NCI-H2029 (cell line): ENCODE measurements at places on chromosomes 5 and 9.

DNA sequence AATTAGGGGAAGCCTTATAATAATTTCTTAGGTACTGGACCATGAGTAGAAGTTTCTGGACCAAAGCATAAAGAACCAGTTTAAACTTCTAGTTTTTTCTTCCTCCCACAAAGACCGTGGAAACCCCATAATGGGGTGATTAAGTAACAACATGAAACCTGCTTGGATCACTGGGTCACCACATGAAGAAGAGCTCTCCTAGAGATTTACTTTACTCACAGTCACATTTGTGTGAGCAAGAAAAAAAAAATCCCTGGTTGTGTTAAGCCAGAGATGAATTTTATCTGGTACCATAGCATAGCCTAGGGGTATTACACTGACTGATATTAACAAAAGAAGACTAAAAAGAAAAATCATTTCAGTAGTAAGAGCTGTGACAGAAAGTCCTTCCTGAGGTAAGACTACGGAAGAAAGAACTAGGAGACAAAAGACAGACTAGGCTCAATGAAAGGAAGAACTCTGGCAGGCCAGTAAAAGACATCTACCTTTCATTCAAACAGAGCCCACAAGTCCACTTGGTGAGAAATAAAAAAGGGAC lies 15.2 kb downstream of the OTP start:
- no peak for DNase-seq

DNA sequence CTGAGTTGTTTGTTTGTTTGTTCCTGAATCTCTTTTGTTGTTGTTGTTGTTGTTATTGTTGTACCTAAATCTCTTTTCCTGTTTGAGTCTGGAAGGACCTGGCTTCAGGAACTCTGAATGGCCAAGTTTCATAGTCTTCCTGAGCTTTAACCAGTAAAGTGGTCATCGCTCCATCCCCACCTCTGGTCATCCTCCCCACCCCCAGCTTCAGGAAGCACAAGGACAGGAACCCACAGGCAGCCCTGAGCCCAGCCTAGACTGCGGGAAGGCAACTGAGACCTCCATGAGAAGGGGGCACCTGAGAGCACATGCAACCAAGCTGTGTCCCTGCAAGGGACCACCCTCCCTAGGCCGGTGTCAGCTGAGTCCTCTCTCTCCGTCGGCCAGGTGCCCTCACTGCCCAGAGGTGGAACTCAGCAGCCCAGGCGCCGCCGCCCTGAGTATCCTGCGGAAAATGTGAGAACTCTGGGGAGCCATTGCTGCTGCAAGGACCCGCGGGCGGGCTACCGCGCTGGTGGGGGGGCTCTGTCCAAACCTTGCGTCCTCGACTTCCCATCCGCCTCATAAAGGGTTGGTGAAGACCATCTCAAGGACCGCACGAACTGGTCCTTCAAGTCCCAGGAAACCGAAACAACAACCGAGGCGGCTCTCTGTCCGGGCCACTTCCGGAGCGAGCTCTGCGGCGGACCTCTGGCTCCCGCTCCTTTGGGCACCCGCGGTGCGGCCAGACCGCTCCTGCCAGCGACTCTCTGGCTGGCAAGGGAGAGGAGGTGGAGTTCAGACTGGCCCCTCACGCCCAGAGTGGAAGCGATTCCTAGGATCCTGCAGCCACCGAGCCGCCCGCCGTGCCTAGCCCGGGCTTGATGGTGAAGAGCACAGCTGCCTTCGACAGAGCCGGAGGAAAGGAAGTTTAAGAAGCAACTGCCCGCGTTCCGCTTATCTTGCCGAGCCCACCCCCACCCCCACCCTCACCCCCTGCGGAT lies 4.2 kb downstream of the BARX1 start:
- no peak for DNase-seq

DNA sequence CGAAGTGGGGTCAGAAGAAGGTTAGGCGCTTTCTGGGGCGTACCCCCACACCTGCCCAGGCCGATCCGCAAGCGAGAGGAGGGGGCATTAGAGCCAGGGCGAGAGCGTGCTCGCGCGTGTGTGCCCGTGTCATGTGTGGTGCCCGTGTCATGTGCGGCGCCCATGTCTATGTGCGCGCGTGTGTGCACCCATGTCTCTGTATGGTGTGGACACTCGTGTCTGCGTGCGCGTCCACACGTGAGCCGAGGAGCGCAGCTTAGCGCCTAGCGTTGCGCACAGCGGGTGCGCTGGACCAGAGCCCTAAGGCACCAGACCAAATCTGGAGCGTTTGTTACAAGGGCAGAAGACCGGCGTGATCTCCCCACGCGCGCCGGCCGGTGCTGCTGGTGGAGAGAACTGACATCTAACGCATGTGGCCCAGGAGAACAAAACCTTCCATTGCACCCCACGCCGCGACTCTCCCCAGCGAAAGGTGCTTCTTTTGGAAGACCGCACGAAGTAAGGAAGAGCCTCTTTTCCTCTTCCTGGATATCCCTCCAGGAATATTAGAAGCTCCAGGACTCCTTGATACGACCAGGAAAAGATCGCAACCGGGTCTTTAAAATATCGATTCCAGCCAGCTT lies 644 bp downstream of the NIM1K start:
- no peak for DNase-seq

DNA sequence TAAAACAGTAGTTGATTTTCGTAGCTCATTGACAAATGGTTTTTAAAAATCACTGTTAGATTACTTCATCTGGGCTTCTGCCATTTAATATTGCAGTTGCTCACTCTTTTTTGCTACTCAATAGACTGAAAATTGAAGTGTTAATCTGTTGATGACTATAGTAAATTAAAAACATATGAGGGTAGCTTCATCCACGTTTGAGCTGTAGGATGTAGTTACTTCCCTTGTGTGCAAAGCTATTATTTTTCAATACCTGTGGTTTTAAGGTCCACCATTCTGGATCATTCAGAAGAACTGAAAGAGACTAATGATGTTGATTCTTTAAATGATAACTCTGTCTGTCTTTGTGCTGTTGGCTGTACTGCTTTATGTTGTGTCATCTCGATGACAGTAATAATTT lies 74.7 kb downstream of the LNPEP start:
- DNase-seq: no peak

DNA sequence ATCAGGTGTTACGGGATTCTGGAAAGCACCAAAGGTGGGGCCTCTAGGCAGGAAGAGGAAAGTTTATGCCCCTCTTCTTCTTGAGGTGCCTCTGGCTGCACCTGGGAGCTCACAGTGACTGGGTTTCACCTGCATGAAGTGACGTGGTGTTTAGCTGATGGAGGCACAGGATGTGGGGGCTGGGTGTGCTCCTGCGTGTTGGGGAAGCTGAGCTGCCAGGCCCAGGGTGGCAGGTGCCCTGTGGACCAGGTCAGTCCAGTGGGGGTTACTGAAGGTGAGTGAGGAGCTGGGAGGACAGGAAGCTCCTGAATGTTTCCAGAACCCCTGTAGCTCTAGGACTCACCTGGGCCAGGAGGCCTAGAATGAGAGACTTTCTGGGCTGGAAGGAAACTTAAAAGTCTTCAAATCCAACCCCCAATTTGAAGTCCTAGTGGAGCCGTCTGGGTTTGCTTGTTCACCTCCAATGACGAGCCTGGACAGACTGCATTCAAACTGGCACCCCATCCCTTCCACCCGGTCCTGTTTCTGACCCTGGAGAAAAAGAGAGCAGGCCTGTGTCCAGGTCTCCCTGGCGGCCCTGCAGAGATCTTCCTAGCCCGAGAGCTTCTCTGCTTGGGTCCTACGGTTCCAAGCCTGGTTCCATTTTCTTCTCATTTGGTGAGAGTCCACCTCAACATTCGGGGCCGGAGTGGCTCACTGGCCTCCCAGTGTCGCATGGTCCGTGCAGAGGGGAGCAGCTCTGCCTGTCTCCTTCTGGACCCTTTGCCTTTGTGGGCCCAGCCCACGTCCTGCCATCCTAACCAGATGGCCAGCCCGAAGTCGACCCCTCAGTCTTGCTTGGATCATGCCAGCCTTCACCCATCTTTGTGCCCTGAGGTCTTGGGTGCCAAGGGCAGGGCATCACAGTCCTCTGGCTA lies 22.3 kb downstream of the TRAF1 start:
- peak; percentile 34 for DNase-seq

DNA sequence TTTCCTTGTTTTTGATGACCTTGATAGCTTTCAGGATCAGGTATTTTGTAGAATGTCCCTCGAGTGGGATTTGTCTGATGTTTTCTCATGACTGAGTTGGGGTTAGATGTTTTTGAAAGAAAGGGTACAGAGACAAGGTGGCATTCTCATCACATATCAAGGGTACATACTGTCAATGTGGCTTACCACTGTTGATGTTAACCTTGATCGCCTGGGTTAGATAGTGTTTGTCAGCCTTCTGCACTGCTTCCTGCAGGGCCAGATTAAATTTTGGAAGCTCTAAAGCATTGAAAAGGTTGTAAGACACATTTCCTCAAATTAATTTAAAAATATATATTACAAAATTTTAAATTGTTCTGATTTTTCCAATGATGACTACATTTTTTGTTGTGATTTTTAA lies 287.4 kb upstream of the ACTBL2 start:
- no peak for DNase-seq

DNA sequence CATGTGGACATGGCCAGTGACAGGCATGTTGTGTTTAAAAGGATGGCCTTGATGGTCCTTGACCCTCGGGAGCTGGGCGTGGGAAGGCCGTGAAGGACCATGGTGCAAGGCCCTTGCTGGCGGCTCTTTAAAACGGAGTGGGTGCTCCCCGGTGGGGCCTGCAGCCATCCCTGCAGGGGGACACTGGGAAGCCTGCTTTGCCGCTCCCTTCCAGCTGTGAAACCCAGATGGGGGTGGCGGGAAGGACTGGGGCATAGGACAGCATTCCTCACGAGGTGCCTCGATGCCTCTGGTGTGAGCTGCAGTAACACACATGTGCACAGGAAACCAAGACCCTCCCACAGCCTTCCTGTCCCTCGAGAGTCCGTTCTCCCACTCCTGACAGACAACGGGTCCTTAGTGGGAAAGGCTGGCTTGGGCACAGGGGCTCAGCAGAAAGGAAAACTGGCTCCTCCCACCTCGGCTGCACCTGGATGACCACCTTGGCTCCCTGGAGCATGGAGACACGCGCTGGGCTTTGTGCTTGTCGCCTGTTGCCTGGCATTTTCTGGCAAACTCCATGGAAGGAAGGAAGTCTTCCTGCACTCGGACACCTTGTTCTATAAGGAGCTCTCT lies 30.3 kb upstream of the IRX4 start:
- DNase-seq: no peak

GRCh38 chr5:119288379-119289033 lies 67.3 kb upstream of the TNFAIP8 start:
- DNase-seq: no peak

- no peak for DNase-seq
Observed at GRCh38 chr5:154986151-154986550, 27.4 kb upstream of the KIF4B start.

DNA sequence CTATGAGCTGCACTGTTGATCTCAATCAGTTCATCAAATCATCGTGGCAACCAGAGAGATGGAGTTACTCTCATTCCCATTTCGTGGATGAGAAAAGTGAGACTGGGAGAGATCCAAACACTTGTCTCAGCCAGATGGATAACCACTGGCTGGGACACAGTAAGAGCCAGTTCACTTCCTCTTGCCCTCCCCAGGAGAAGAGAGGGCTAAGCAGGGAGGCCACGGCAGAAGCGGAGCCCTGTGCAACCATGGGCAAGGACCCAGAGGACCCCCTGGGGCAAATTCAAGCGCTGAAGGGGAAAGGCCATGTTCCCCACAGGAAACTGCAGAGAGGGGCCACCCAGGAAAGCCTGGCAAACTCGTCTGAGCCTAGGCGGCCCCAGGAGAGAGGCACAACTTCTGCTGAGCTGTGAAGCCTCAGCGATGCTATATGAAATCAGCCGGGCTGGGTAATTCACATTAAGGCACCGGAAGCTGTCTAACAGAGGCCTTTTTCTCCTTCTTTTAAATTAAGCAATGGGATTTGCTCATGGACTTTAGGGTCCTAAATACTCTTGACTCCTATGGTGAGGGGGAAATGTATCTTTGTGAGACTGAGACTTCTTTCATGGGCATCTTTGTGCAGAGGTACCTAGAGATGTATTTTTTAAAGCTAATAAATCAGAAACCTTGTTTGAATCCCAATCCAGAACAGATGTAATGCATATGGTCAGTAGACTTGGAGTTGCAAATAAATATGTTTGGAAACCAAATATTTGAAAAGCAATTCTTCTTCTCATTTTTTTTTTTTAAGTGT lies 137.1 kb upstream of the SMIM23 start:
- no peak for DNase-seq

DNA sequence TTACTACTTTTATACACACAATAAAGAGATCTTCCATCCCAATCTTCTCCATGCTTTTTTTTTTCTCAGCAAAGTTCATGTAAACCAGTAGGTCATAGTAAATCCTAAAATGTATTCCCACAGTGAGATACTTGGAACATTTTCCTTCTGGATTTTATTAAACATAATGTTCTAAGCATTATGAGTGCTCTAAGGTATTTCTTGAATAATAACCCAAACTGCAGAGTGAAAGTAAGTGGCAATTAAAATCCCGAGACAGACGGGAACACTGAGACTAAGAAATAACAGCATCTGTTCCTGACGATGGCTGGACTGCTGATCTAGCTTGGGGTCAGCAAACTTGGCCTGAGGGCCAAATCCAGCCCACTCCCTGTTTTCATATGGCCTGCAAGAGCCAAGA lies 359.8 kb downstream of the ARL15 start:
- DNase-seq: no peak
